ENCODE measurements at places on chromosomes 5 and 9.

- no peak for DNase-seq
Observed at GRCh38 chr5:106862450-106863193, 808.1 kb downstream of the EFNA5 start.

DNA sequence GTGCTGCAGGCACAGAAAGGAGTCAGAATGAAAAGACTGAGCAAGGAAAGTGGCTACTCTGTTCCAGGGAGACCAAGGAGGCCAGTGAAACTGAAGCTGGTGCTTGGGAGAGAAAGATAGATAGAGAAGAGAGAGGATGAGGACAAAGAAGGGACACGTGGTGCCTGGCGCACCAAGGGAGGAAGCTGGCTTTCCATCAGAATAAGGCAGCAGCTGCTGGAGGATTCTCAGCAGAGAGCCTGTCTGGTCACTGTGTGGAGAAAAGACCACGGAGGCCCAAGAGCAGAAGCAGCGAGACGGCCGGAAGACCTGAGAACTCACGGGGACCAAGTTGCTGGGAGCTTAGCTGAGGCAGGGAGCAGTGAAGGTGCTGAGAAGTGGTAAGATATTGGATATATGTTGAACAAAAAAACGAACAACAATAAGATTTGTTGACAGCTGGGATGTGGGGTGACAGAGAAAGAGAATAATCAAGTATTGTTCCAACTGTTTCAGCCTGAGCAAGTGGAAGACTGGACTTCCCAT, 116.1 kb downstream of the SEMA5A start:
- DNase-seq, result no peak

GRCh38 chr9:123358181-123358905, 2.3 kb downstream of the CRB2 start:
- DNase-seq, result peak; percentile 54

DNA sequence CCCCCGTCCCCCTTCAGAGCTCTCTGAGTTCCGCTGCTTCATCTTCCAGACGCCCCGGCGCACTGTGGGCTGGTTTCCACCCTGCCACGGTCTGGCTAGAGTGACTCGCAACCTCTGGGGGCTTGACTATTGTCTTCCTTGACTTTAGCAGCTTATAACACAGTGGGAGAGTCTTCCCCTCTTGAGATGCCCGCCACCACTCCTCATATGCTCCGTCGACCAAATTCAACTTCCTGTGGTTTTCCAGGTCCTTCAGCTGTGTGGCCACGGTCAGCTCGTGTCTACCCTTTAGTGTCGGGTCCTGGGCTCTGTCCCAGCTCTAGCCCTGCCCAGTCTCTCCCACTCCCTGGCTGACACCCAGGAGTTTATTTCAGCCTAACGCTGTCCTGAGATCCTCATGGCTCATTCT, 28.2 kb upstream of the NCS1 start:
- no peak for DNase-seq

DNA sequence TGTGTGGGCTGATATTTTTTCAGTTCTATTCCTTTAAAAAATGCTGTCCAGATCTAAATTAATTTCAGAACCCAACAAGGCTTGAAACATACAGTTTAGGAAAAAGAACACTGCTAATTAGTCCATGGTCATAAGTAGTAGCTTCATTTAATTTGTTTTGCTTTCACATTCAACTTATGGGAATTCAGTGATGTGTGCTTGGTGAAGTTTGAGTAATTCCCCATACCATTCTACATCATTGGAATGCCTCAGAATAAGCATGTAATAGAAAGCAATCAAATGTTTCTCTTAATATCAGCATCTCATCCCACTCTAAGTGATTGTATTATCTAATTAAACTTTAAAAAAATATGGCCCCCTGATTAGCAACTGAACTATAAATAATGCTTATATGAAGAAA, 2.7 kb downstream of the CNTLN start:
- no peak for DNase-seq

Data from C1 segment of cervical spinal cord (tissue), 14 donors.